NCI-H1105 (cell line): ENCODE measurements at places on chromosomes 5 and 9.
A peak's percentile ranks its signal among the peaks of the same experiment; 100 is the strongest.

DNA sequence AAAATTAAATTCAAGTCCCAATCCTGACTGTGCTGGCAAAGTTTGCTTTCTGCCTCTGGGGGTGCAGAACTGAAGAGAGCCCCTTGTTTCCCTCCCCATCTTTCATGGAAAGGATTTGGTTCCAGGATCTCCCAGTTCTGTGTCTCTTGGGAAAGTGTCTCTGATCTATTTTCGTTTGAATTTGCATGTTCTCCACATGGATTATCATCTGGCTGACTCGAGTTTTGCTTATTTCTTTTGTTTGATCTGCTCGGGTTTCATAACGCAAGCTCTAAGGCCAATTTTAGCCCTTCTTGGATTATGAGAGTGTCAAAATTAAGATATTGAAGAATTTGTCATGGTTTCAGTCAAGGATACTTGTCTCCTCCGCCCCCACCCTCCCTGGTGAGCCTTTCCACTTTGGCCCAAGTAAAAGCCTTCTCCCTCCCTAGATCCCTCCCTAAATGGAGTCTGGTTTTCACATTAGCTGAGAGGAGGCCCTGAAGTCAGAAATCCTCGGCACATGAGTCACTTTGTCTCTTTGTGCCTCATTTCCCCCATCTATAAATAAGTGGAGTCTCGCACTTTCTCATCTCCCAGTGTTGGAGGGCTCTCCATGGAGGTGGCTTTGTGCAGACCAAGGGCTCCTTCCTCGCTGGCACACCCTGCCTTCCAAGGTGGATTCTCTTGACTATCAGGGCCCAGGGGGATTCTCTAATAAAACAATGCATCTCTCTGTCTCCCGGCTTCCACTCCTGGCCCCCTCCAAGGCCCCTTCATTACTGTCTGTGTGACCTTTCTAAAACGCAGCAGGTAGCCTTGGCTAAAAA lies 17.3 kb downstream of the ADRB2 start:
- no peak for DNase-seq

DNA sequence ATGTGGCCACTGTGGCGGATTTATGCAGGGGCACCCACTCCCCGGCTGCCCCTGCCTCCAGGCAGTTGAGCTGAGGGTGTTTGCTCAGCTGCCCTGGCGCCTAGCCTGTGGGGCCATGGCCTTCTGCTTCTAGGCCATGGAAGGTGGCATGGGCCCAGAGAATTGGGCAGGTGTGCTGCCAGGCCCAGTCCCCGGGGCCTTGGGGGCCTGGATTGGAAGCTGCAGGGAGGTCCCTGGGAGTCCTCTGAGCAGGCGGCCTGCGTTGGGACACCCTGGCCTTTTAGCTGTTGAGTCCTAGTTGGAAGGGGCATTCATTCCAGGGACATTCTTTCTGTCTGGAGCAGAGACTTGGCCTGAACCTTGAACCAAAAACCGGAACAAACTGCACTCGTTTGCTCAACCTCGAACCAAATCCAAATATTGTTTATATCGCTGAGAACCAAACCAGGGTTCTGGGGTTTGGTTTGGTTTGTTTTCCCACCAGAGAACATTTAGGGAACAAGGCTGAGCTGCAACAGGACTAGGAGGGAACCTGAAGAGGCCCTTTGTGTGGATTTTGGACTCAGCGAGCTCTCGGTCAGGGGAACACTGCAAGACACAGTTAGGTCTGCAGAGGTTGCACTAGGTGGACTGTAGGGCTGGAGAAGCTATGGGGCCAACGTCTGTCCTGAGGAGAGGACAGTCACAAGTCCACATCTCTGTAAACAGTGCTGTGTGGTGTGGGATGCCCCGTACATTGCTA lies 116.8 kb downstream of the BOD1 start:
- DNase-seq, result peak; percentile 0

DNA sequence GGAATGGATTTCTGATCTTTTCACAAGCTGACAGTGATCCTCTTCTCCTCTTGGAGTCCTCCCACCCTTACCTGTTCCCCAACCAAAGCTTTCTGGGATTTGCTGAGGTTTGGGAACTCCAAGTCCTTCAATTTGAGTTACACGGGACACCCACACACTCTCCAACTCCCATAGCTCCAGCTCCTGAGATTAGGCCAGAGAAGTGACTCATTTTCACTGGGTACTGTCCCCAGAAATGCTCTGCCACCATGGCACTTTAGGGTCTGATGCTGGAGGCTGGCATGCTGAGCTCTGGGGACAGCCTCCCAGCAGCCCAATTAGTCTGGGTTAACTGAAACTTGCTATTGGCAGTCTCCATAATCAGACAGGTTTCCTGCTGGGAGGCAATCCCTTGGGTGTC lies 14.0 kb upstream of the HRCT1 start:
- no peak for DNase-seq

DNA sequence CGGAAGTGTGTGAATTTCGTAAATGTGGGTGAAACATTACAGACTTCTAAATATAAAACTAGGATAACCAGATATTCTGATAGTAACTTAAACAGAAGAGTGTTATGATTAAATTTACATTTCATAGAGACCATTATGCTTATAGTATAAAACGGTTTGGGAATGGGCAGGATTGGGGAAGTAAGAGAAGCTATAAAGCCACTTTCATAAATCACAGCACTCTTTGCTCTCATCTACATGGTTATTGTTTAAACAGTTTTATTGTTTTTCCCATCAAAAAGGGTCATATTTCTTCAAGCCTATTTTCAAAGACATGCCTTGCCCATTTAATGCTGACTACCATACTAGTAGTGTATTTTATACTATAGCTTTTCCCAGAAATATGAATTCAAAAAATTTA lies 9.2 kb downstream of the ZFR start:
- no peak for DNase-seq

DNA sequence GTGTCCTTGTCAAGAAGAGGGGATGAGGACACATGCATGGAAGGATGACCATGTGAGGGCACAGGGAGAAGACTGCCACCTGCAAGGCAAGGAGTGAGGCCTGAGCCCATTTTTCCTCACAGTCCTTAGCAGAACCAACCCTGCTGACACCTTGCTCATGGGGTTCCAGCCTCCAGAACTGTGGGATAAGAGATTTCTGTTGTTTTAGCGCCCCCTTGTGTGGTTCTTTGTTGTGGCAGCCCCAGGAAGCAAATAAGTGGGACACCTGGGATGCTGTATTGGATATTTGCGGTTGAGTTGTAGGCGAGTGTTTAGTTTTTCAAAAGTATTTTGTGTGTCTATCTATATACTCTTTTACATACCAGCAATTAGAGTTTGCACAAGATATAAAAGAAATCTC lies 206.4 kb downstream of the NXNL2 start:
- no peak for DNase-seq

DNA sequence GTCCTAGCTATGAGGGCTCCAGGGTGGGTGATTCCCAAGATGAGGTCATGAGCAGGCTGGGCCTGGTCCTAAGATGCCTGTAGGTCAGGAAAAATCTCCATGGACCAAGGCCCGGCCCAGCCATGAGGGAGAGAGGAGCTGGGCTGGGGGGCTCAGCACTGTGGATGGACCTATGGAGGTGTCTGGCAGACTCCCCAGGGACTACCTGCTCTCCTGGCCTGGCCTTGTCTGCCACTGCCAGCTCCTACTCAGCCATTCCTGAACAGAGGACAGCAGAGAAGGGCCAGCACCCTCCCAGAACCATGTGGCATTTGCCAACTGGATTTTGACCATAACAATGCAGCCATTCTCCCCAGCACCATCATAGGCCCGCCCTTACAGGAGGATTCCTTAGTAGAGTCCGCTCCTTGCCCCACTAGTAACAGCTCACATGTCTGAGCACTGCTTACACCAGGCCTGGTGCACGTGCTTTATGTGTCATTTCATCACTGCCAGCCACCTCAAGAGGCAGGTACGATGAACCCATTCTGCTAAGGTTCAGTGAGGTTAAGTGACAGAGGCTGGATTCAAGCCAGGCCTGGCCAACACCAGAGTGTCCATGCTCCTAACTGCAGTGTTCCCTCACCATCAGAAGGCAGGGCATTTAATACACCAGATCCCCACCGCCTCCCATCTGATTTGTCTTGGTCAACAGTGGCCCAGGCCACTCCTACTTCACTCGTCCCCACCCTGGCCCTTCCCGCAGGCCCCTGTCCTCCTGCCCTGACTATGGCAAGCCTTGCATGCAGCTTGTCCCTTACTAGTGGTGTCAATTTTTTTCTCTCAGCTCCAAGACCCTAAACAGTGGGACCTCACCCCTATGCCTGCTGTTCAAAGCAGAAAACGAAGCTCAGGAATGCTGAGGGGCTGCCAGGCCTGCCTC lies 669 bp downstream of the IL13 start:
- no peak for DNase-seq

GRCh38 chr5:172860520-172861443 lies 26.7 kb downstream of the ERGIC1 start:
- no peak for DNase-seq

- no peak for DNase-seq
These were observed 607.2 kb upstream of the WWC1 start for GRCh38 chr5:167684251-167684650.

DNA sequence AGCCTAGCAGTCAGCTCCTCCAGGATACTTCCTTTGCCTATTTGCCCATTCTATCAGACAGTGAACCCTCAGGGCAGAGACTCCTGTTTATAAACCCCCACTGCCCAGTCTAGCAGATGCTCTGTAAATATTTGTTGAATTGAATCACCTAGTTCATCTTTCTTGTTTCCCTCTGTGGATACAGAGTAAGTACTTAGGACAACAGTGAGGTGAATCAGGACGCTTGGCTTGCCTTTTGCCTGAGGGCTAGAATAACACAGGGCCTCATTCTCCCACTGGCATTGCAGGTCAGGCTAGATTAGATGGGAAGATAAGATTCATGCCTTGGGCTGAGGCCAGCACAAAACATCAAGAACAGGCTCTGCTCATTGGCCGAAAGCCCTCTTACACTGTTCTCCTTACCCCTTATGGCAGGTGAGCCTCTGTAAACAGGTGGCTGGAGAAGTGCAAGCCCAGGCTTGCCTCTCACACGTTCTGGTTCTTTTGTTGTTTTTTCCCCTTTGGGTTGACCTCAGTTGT lies 22.2 kb downstream of the TNFSF8 start:
- peak; percentile 96 for DNase-seq

DNA sequence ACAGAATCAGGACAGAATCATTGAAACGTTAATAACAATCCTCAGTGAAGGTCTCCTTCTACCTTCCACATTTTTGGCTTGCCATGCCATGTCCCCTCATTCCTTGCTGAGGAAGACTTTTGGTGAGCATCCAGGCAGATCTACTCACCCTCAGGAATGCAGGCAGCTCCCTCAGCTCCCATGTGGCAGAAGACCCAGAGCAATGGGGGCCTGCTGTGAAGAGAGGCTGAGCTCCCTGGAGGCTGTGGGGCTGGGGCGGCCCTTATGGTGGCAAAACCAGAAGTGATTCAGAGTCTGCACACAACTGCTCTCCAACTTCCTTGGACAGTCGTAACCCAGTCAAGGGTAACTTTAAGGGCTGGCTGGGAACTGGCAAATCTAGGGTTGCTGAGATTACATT lies 247.2 kb upstream of the EFNA5 start:
- no peak for DNase-seq

DNA sequence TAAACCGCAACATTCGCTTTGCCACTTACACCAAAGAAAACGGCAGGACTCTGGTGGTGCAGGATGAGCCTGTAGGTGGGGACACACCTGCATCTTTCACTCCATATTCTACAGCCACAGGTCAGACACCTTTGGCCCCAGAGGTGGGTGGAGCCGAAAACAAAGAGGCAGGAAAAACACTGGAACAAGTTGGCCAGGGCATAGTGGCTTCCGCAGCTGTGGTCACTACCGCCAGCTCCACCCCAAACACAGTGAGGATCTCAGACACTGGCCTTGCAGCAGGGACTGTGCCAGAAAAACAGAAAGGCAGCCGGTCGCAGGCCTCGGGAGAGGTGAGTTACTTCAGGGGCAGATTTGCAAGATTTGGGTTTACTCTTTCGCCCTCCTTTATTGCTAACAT lies 33.8 kb downstream of the KDM3B start:
- no peak for DNase-seq

DNA sequence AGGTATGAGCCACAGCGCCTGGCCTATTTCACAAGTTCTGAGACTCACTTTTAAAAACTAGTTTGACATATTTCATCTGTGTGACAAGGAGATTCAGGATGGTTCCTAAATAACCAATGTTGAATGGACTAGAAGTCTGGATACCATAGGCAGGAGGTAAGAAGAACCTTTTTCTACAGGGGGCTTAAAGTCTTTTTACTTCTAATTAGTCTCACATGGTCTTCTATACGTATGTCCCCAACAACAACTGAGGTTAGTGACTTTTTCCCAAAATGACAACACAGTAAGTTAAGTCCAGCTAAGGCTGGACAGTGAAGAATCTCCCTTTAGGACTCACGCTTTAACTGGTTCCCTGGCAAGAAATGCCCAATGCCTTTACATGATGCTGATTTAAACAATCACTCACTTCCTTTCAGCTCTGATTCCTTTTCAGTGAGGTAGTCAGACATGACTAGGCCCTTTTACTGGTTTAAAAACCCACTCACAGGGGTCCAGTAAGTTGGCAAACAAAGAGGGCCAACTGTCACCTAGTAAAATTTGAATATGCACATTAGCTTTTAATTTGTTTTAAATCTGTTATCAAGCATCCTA lies 12.1 kb upstream of the HAUS6 start:
- DNase-seq, result no peak

DNA sequence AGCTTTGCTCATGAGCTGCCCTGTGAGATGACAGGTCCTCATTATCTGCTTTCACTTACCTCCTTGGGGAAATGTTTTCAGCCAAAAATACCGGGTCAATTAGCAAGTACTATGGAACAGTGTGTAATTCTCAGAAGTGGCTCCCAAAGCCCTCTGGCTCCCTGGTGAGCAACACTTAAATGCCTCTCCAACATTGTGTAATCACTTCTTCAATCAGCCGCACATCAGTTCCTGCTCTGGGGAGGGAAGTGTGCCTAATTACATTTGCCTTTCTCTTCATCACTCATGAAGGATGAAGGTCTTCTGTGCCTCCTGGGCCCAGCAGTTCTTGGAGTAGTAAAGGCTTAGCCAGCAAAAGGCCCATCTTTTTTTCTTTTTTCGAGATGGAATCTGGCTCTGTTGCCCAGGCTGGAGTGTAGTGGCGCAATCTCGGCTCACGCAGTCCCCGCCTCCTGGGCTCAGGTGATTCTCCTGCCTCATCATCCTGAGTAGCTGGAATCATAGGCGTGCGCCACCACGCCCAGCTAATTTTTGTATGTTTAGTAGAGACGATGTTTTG lies 23.1 kb downstream of the NIM1K start:
- peak; percentile 8 for DNase-seq

DNA sequence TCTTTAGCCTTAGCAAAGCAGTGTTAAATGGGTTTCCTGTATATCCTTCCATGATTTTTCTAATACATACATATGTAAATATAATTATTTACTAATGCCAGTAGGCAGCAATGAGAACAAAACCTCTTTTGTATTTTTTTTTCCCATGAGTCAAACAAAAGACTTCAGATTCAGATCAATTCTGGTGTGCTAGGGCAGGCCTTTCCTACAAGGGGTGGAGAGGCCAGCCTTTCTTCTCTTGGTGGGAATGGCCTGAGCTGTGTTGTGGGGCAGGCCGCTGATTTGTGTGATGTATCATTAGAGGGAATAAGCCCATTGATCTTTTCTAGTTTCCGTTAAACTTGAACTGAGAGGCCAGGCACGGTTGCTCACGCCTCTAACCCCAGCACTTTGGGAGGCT lies 115.5 kb upstream of the DMRT1 start:
- no peak for DNase-seq
